ENCODE measurements at places on chromosomes 2 and 18. TPM values are rescaled to one million over a fixed set of nuclear protein-coding genes. Genes with fewer than 3 reads are reported as not detected.
A peak's percentile ranks its signal among the peaks of the same experiment; 100 is the strongest.

DNA sequence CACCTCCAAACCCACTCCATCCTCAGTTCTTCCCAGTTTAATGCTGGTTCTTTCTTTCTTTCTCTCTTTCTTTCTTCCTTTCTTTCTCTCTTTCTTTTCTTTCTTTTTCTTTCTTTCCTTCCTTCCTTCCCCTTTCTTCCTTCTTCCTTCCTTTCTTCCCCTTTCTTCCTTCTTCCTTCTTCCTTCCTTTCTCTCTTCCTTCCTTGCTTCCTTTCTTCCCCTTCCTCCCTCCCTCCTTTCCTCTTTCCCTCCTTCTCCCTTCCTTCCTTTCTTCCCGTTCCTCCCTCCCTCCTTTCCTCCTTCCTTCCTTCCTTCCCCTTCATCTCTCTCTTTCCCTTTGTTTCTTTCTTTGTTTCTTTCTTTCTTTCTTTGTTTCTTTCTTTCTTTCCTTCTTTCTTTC, 50.9 kb downstream of the PDCL3 start:
- peaks cover 6% of the 10 kb centered on the region for H3K4me1 ChIP-seq
- H3K27me3 ChIP-seq, result no peaks in the 10 kb centered on the region
- no peaks in the 10 kb centered on the region for H3K36me3 ChIP-seq
- H3K27ac ChIP-seq, result no peak overlapping the region
- DNase-seq, result no peak

DNA sequence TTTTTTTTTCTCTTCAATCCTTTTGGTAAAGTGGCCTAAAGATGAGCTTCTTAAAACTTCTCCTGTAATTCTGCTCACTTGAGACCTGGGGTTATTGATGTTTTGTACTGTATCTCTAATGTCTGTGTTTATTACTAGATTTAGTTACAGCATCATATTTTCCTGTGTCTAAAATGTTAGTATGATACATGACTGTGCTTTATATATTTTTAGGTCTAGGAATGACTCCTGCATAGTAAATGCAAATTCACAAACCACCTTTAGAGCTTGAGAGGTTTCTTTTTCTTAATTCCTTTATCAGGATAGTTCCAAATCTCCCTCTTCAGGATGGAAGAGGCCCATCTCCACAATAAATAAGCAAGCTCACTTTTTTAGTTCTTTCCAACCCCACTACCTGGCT, 197.6 kb downstream of the SETBP1 start:
- no peaks in the 10 kb centered on the region for H3K4me1 ChIP-seq
- H3K36me3 ChIP-seq, result no peaks in the 10 kb centered on the region
- H3K27ac ChIP-seq, result no peak overlapping the region

GRCh38 chr2:54708584-54709335, 14.7 kb upstream of the EML6 start:
- no peaks in the 10 kb centered on the region for H3K36me3 ChIP-seq
- no peak overlapping the region for H3K27ac ChIP-seq
- peak; percentile 87 for DNase-seq
- H3K4me3 ChIP-seq, result peak overlapping the region; percentile 72
- no peaks in the 10 kb centered on the region for H3K27me3 ChIP-seq

GRCh38 chr2:178361588-178361987, 89.4 kb downstream of the PRKRA start:
- no peaks in the 10 kb centered on the region for H3K36me3 ChIP-seq
- H3K4me1 ChIP-seq, result no peaks in the 10 kb centered on the region
- no peaks in the 10 kb centered on the region for H3K27me3 ChIP-seq
- no peak overlapping the region for H3K27ac ChIP-seq

The DSG1 gene
- not detected for total RNA-seq

The UBXN4 gene
- 75.6 TPM for total RNA-seq

The TMEM198 gene
- total RNA-seq, result 1.1 TPM

Measured in osteoblast (primary cell).